Breast epithelium (tissue), 4 donors: ENCODE measurements at places on chromosomes 7 and 10. TPM values are rescaled to one million over a fixed set of nuclear protein-coding genes. Genes with fewer than 3 reads are reported as not detected.

- no peak for DNase-seq
- H3K36me3 ChIP-seq, result no peaks in the 10 kb centered on the region
- H3K4me1 ChIP-seq, result no peaks in the 10 kb centered on the region
Measured at GRCh38 chr7:29142021-29142727, 4.2 kb downstream of the CPVL start.

DNA sequence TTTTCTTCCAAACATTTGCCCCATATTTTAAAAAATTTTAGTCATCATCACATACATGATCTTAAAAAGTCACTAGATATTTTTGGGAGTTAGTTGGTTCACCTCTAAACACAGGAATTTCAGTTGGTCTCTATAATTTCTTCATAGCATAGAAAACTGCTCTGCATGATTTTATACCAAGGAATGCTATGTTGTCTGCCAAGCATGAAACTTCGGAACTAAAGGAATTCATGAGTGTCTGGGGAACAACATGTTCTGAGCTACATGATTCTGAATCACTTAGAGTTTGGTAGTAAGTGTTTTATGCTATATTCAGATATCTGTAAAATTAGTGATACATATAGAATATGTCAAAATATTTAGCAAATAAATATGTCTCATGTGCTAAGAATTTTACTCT is 957.8 kb downstream of the GATA3 start:
- no peak for DNase-seq
- no peak overlapping the region for H3K4me3 ChIP-seq
- H3K27me3 ChIP-seq, result no peaks in the 10 kb centered on the region
- H3K27ac ChIP-seq, result no peak overlapping the region
- no peaks in the 10 kb centered on the region for H3K4me1 ChIP-seq
- H3K36me3 ChIP-seq, result no peaks in the 10 kb centered on the region

- H3K36me3 ChIP-seq, result peaks cover 14% of the 10 kb centered on the region
- H3K4me3 ChIP-seq, result no peak overlapping the region
- no peaks in the 10 kb centered on the region for H3K4me1 ChIP-seq
- H3K27ac ChIP-seq, result no peak overlapping the region
Measured at GRCh38 chr10:104018471-104018870, 51.5 kb downstream of the SLK start.

DNA sequence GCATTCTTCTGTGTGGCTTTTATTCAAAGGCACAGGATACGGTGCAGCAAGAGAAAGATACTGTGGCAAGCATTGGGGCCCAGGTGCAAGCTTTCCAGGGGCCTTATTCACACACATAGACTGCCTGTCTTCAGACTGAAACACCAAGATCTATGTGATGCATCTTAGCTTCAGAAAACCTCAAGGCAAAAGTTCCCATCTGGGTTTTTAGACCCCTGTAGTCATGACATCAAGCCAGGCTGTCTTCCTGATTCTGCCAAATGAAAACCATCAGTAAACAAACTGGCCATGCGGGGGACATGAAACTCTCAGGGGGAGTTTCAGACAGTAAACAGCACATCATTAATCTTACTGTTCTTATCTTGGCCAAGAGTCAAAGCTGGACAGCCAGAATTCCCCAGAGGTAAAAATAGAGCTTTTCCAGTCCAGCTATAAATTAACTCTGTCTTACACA is 9.8 kb downstream of the AGBL3 start:
- no peaks in the 10 kb centered on the region for H3K27me3 ChIP-seq
- DNase-seq, result no peak
- H3K4me1 ChIP-seq, result no peaks in the 10 kb centered on the region
- no peaks in the 10 kb centered on the region for H3K36me3 ChIP-seq
- H3K4me3 ChIP-seq, result no peak overlapping the region

DNA sequence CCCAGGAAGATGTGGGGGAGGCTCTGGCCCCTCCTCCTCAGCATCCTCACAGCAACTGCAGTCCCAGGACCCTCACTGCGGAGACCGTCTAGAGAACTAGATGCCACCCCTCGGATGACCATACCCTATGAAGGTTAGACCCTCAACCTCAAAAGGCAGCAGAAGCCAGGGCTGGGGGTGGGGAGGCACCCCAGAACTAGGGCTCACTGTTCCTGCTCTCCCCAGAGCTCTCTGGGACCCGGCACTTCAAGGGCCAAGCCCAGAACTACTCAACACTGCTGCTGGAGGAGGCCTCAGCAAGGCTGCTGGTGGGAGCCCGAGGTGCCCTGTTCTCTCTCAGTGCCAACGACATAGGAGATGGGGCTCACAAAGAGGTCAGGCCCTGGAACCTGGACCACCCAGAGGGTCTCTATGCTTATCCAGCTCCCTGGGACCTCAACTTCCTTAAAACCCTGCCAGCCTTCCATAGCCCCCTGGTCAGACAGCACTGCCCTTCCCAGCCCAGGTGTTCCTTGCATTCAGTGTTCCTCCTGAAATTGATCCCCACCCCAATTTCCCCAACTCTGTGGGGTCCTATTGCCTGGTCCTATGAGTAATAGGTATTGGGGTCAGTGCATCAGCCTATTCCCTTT is 3.7 kb downstream of the SEMA4G start:
- H3K27me3 ChIP-seq, result no peaks in the 10 kb centered on the region
- DNase-seq, result no peak
- H3K4me3 ChIP-seq, result no peak overlapping the region

DNA sequence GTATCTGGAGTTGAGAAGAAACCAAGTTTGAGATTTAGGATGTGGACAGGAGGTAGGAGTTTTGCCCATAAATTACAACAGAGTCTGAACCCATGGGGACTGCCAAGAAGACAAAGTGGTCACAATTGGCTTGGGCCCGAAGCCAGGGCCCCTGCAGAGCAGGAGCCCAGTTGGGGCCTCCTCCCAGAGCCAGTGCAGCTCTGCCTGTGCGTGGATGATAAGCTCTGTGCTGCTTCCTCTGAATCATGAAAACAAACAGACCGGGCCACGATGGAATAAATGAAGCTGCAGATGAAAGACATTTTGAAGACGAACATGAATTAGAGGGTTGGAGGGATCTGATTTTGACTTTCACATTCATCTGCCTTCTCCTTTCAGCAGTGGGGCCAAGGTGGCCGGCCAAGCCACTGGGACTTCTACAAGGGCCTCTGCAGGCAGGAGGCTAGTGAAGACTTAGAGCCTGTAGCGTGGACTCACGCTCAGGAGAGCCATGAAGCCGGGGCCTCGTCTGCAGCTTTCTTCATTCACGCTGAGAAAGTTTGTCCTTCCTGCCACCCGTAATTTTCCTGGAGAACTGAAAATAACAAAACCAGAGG is 156.8 kb upstream of the LYZL1 start:
- DNase-seq, result no peak
- no peaks in the 10 kb centered on the region for H3K36me3 ChIP-seq
- H3K27ac ChIP-seq, result peak overlapping the region; percentile 55
- no peak overlapping the region for H3K4me3 ChIP-seq

Gene PDGFA
- total RNA-seq, result 33.4 TPM

Gene LRRTM3
- total RNA-seq, result not detected

Gene PTPN20
- total RNA-seq, result 14.8 TPM
